ENCODE measurements at places on chromosomes 3 and 15. TPM values are rescaled to one million over a fixed set of nuclear protein-coding genes. Genes with fewer than 3 reads are reported as not detected.

DNA sequence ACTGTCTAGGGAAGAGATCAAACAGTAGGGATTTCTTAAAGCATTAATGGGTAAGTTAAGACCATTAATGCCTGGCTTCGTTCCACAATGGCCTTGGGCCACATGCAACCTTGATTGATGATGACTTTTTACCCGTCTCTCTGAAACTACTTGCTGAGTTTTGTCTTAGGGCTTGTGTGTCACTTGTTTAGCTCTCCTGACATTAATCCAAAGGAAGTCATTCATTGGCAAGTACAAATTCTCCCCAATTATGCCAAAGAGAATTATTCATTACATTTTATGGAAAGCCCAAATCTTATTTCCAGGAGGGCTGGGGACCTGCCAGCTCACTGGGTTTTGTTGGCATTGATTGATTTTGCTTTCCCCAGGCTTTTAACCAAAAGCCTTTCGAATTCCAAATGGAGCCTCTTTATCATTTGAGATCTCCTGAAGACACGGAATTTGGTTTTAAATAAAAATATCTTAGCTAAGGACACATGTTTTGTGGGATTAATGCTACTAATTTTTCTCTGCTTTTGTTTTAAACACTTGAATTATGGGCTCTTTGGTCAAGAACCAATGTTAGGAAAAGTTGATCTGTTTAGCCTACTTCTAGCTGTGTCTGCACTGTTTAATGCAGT, 40.7 kb downstream of the SERPINI1 start:
- DNase-seq, result no peak

DNA sequence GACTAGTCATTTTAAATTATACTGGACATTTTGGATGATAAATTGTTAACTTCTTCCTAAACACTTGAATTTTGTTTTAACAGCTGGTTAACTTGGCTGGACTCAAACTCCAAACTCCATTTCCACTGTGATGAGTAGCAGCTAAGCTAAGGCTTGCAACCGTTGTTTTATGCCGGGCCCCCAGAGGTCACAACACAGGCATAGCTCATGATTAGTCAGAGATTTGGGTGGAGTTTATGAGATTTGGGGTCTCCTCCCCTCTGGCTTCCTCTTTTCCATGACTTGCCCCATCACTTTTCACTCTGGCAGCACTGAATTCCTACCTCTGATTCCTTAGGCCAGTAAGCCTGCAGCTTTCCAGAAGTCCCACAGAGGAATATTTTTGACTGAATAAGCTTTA, 12.8 kb downstream of the THAP10 start:
- DNase-seq, result peak; percentile 91

DNA sequence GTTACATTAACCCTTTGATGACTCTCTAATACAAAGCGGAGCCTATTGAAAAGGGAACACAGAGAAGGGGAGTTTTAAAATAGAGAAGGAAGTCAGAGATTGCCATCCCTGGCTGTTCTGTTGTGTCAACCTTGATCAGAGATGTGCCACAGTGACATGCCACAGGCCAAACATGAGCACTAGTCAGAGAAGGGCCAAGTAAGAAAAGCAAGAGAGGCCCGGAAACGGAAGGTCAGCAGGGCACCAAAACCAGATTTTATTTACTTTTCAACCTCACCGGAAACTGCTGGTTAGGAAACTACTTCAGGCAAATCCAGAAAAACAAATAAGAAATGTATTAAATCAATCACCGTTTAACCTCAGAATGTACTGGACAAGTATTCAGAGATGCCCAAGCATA, 171.8 kb downstream of the ALCAM start:
- no peak for DNase-seq

DNA sequence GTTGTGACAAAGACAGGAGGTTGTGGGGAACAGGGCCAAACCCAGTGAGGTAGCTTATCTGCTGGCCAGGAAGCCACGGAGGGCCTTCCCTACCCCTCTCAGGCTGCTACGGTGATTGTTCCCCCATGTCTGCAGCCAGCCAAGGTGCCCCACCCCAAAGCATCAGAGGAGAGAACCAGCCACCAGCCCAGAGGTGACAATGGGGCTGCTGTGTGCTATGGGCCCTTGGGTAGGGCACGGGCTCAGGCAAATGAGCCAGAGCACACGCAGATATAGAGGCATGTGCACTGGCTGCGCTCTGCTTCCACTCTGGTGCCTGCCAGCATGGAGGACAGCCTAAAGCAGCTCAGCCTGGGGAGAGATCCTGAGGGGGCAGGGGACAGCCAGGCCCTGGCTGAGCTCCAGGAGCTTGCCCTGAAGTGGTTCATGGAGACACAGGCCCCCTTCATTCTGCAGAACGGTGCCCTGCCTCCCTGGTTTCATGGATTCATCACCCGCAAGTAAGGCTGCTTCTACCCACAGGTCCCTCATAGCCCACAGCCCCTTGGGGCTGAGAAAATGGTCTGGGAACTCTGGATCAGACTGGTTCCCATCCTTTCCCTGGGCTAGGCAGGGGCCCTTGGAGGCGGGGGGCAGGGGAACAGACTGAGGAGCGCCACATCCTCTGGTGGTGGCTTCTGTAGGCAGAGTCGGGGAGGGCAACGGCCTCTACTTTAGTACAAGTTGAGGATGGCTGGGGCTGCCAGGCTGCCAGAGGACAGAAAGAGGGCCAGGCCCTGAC, at the start of gene SH2D7:
Gene SH2D7, plus strand, starts transcription at position 301 of the 781 bp plus-strand sequence. Its CDS starts 24 bp downstream, at position 325.
- peak; percentile 39 for DNase-seq

- peak; percentile 48 for DNase-seq
Measured at GRCh38 chr3:142904639-142905436, 16.0 kb upstream of the PCOLCE2 start.

The CPNE9 gene
- not detected for total RNA-seq
